Hypothalamus (tissue), 51 donors: ENCODE measurements at places on chromosomes 7 and 10.

- DNase-seq, result peak; percentile 100
Measured at GRCh38 chr7:36152756-36153570, at the start of gene EEPD1. Gene EEPD1, plus strand, starts transcription at chr7:36153254. Its CDS starts 1,071 bp downstream, at chr7:36154325.

DNA sequence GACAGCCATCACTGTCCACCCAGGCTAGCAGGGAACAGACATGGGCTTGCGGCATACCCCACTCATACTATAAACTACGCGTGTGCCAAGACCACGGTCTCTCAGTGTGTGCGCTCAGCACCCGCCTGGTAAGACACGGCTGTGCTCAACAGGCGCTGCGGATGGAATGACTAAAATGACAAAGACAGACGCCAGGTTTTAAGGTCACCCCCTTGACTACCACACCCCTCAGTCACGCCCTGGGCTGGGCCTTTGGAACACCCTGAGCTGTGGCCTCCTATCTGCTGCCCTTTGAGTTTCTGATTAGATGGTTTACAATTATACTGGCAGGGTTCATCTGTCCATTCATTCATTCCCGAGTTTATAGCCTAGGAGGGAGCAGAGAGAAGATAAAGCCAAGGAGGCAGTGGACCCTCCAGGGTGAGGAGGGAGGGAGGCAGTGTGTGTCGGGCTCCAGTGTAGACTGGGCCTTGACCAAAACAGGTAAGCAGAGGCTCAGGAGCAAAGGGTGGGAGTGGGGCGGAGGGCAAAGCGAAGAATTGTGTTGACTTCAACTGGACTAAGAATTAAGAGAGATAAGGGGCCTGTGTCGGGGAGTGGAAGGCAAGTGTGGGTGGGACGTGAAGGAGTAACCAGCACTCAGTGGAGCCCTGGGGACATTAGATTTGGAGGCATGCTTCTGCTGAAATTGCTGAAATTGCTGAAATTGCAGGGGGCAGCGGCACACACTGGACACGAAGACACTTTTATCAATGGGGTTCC is 35.0 kb downstream of the TNS3 start:
- no peak for DNase-seq

GRCh38 chr7:94639384-94639783 is 16.5 kb downstream of the SGCE start:
- no peak for DNase-seq

- no peak for DNase-seq
Measured at GRCh38 chr7:2220030-2220429, 12.7 kb downstream of the MAD1L1 start.

GRCh38 chr7:110573862-110574528 is 516.9 kb upstream of the LRRN3 start:
- DNase-seq, result no peak

DNA sequence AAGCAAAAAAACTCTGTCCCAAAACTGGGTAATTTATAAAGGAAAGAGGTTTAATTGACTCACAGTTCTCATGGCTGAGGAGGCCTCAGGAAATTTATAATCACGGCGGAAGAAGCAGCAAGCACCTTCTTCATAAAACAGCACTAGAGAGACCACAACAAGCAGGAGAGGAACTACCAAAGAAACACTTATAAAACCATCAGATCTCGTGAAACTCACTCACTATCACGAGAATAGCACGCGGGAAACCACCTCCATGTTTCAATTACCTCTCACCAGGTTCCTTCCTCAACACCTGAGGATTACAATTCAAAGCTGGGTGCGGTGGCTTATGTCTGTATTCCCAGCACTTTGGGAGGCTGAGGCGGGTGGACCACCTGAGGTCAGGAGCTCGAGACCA is 48.5 kb downstream of the PDIA4 start:
- DNase-seq, result no peak

GRCh38 chr10:74822521-74823089 is 3.8 kb upstream of the KAT6B start:
- no peak for DNase-seq

- DNase-seq, result no peak
Measured at GRCh38 chr10:98855403-98856189, 380.1 kb downstream of the HPSE2 start.

DNA sequence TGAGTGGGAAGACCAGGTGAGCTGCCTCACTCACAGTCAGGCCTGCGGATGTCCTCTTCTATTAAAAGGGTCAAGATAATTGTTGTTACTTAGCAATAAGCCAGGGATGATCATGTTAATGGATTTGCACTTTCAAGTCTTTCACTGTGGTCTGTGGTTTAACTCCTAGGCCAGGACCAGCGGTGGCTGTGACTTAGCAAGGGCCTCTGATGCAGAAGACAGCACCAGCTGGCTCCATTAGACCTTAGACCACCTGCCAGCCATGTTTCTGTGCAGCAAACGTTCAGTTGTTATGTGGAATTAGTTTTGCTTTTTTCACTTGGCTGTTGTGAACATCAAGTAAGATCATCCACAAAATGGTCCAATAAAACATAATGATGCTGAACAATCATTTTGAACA is 537.3 kb downstream of the TNS3 start:
- DNase-seq, result no peak

GRCh38 chr10:71601273-71601672 is 118.3 kb downstream of the C10orf105 start:
- no peak for DNase-seq

- no peak for DNase-seq
Measured at GRCh38 chr10:29805134-29805723, 170.5 kb upstream of the SVIL start.

DNA sequence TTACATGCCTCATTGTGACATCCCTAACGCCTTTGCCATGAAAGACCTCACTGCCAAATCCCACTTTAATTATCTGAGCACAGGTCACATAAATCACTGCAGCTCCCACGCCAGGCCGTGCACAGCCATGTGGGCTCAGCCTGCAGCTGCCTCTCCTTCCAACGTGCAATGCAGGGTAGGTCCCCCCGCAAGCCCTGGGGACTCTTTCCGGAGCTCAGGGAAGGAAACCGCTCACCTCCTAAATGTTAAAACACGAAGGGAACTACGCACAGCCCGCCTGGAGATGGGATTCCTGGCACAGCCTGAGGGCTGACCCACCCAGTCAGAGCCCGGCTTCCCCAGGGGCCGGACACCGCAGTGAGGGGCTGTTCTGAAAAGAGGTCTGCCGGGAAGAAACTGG is 128.0 kb downstream of the MAD1L1 start:
- DNase-seq, result no peak

- DNase-seq, result no peak
Measured at GRCh38 chr10:119817991-119818888, 54.4 kb downstream of the MCMBP start.

GRCh38 chr7:17056491-17057142 is 174.8 kb upstream of the AGR3 start:
- DNase-seq, result no peak
